GF-D8 (cell line): ENCODE measurements at places on chromosomes 12 and 14.
A peak's percentile ranks its signal among the peaks of the same experiment; 100 is the strongest.

- no peak for DNase-seq
Observed at GRCh38 chr12:89523393-89523792, 1.2 kb downstream of the GALNT4 start.

DNA sequence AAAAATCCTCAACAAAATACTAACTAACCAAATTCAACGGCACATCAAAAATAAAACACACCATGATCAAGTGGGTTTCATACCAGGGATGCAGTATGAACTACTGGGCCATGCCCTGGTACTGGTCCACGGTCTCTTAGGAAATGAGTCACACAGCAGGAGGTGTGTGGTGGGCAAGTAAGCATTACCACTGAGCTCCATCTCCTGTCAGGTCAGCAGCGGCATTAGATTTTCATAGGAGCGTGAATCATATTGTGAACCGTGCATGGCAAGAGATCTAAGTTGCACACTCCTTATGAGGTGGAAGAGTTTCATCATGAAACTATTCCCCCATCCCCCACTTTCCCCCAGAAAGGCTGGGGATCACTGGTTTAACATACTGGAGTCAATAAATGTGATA, 6.7 kb upstream of the LGR5 start:
- no peak for DNase-seq

- DNase-seq, result no peak
Observed at GRCh38 chr12:92574051-92574783, 128.6 kb upstream of the PLEKHG7 start.

GRCh38 chr14:97748616-97749015, 951.4 kb downstream of the VRK1 start:
- no peak for DNase-seq

DNA sequence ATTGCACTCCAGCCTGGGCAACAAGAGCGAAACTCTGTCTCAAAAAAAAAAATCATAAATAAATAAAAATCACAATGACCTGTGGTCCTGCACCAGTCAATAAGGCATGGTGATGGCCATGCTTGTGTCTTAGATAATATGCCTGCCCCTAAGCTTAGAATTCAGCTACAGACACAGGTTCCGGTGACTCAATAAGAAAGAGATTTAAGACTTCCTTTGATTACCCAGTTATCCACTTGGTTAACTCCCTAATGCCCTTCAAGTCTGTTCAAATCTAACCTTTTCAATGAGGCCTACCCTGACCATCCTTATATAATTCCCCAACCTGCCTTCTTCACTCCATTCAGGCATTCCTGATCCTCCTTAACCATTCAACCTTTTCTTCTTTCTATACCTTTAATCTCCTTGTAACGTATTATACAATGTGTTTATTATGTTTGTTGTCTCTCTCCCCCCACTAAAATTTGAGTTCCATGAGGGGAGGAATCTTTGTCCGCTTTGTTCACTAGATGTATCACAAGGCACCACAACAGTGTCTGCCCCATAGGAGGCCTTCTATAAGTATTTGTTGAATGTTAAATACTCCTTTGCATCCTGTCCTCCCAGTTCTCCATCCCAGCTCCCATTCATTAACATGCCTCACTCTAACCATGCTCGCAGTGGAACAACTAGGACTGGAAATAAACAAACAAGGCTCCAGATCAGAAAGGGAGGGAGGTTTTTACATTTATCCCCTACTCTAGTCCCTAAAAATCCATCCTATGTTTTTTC, 8.9 kb downstream of the MAP4K5 start:
- DNase-seq, result no peak

DNA sequence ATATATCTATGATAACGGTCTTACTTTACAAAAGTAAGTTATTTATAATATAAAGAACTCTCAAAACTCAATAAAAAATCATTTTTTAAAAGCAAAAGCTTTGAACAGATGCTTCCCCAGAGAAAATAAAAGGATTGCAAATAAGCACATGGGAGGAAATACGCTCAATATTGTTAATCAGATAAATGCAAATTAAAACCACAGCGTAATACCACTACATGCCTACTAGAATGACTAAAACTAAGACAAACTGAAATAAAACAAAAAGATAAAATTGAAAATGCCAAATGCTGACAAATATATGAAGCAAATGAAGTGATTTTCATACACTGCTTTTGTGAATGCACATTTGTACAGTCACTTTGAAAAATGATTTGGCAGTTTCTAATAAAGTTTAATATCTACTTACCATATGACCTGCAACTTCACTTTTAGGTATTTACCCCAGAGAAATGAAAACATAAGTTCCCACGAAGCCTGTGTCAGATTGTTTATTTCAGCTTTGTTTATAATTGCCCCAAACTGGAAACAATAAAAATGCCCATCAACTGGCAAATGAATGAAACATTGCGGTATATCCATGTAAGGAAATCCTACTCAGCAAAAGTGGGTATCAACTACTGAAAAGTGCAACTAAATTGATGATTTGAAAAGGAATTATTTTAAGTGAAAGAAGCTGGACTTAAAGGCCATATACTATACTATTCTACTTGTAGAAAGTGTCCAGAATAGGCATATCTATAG, 1072.4 kb downstream of the TMTC2 start:
- no peak for DNase-seq

DNA sequence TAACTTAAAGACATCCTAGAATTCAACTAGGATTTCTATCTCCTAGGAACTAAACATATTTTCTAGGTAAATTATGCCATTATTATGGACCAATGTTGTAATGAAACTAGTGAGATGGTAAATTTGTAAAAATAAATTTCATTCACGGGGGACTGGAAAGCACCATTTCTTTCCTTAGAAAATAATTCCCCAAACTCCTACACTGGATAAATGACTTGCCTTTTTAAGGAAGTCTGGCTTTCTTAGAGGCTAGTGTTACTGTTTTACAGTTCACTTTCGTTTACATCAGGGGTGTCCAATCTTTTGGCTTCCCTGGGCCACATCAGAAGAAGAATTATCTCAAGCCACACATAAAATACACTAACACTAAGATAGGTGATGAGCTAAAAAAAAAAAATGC, 3.3 kb downstream of the SLC39A9 start:
- no peak for DNase-seq

DNA sequence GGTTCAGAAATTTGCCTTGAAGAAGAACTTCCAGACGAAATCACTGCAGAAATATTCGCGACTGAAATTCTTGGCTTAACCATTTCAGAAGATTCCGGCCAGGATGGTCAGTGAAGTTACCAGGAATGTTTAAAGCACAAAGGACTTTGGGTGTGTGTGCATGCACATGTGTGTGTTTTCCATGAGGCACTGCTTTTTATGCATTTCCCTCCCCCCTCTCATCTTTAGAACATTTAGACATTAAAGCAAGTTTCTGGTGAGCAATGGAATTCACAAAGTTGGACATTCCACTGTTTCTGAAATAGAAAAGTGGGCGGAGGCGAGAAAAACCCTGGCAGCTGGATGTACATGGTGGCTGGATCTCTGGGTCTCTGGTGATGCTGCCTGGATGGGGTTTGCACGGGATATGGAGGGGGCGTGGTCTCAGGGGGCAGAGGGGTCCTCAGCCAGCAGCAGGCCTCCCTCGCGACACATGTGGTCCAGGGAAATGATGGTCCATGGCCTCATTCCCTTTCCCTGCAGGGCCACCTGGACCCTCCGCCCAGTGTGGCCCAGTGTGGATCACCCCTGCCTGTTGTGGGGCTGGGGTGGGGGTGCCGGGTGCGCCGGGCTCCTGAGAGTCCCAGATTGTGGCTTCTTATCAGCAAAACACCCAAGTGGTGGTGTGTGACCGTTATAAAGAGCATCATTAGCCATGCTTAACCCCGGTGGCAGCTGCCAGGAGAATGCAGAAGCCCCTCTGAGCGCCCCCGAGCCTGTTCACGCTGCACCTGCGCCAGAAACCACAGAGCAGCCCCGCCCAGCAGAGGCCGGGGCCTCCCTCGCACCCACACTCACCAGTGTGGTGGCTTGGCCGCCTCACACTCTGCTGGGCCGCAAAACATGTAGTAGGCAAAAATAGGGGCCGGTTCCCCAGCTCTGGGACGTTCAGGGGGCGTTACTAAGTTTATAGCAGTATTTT, 17.8 kb upstream of the BCL7A start:
- DNase-seq, result peak; percentile 37

DNA sequence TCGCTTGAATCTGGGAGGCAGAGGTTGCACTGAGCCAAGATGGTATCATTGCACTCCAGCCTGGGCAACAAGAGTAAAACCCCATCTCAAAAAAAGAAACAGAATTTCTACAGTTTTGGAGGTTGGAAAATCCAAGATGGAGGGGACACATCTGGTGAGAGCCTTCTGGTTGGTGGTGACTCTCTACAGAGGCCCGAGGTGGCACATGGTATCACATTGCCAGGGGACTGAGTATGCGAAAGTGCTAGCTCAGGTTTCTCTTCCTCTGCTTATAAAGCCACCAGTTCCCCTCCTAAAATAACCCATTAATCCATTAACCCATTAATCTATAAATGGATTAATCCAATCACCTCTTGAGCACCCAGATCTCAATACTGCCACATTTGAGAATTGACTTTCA, 70.8 kb upstream of the DACT1 start:
- DNase-seq, result no peak

- no peak for DNase-seq
Observed at GRCh38 chr12:18165889-18166288, 75.9 kb upstream of the RERGL start.

GRCh38 chr12:101671157-101671791, 26.2 kb upstream of the CHPT1 start:
- peak; percentile 86 for DNase-seq
